Muscle of back (tissue), 13 donors: ENCODE measurements at places on chromosomes 3 and 15.

GRCh38 chr3:122782804-122783203 is 10.8 kb downstream of the HSPBAP1 start:
- DNase-seq, result no peak

- no peak for DNase-seq
Measured at GRCh38 chr3:144524531-144524930, 552.9 kb downstream of the DIPK2A start.

GRCh38 chr3:126350502-126351085 is 6.6 kb downstream of the KLF15 start:
- no peak for DNase-seq

DNA sequence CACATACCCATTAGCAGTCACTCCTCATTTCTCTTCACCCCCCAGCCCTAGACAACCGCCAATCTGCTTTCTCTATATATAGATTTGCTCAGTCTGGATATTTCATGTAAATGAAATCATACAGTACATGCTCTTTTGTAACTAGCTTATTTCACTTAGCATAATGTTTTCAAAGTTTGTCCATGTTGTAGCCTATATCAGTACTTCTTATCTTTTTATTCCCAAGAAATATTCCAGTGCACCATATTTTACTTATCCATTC is 3.1 kb downstream of the MAP3K13 start:
- no peak for DNase-seq

DNA sequence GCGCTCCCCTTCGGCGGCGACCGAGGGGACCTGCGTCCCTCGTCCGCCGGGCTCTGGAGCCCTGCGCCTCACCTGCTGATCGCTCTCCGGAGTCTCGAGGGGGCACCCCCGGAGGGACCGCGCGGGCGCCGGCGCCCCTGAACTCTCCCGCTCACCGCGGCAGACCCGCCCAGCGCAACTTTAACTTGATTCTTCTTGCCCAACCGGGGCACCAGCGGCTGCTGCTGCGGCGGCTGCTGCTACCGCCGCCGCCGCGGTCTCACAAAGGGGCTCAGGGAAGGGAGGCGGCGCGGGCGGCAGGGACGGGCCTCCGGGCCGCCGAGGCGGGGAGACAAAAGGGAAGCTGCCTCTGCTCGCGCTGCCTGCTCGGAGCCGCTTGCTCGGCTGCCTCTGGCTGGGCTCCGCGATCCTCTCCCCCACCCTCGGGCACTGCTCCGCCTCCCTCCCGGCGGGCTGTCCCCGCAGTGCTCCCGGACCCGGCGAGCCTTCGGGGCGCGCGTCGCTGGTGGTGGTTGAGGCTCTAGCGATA is at the start of gene PPM1L:
Gene PPM1L (plus strand): TSS at position 456 of the 529 bp plus-strand sequence.
- peak; percentile 53 for DNase-seq

DNA sequence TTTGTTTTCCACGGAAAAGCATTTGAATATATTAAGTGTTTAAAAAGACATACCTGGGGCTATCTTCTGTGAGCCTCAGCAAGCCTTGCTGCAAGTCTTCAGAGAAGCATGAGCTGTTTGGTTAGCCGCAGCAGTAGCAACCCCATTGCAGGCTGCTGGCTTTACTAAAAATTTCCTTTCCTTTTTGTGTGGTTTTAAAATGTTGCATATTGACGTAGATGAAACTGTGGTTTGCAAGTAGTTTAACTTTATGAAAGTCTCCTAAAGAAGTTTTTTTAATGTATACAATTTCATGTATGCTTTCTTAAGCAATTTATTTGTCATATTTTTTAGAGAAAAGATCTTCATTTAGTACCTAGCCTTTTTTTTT is at the start of gene GPR171:
Gene GPR171 (minus strand): TSS at position 166 of the 370 bp plus-strand sequence. CDS start 3,830 bp downstream, outside the sequence.
- DNase-seq, result no peak

DNA sequence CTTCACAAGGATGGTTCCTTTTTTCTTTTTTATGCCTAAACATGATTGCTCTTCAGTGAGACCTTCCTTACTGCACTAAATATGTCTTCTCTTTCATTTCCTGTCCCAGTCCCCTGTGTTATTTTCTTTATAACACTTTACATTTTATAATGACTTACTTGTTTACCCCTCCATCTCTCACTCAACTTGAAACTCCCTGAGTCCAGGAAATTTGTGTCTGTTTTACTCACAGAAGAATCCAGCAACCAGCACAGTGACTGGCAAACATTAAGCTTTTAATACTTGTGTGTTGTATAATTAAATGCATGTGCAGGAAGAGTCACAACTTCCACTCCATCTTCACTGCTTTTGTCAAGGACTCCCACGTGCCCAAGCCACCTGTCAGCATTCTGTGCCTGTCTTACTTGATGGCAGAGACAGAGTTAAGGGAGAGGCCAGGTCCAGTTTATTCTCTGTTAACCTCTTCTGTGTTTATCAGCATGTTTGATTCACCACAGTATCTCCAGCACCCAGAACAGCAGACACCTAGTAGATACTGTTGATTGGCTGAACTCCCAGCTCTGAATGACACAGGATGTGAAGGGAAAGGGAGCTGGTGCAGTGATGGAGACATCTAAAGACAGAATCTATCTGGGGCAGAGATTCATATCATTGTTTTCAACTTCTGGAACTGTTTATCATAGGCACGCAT is 42.8 kb downstream of the SSR3 start:
- no peak for DNase-seq

GRCh38 chr3:122272879-122273278 is 52.2 kb upstream of the CSTA start:
- DNase-seq, result no peak

DNA sequence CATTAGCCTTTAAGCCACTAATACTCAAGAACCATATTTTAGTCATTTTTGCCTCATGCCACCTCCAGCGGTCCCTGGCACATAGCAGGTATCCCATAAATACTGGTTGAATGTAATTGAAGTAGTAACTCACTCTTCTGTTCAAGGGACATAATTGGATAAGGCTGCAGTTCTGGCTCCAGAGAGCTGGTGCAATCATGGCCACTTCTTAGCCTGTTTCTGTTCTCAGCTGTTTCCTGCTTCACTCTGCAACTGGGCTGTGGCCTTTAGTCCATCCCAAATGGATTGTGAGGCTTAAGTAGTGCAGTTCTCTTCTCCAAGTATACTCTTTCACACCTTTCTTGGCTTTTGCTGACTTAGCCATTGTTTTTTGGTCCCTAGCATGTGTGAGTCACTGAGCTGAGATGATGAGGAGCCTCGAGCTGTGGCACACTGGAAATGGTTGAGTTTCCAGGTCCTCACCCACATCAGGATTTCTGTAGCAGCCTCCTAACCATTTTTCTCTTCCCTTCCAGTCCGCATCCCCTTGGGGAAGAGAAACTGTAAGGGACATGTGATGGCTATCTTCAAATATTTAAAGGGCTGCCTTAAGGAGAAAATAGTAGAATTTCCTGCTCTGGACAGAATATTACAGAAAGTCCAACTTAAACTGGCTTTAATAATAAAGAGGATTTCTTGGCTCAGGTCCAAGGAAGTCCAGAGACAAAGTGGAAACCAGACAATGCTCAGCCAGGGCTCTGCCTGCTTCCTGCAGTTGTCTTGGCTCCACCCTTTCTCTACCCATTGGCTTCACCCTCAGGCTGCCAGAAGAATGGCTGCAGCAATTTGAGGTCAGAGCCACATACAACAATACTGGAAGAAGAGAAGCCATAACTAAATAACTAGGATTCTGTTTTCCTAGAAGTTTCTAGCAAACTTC is 305.4 kb upstream of the ROPN1 start:
- no peak for DNase-seq

DNA sequence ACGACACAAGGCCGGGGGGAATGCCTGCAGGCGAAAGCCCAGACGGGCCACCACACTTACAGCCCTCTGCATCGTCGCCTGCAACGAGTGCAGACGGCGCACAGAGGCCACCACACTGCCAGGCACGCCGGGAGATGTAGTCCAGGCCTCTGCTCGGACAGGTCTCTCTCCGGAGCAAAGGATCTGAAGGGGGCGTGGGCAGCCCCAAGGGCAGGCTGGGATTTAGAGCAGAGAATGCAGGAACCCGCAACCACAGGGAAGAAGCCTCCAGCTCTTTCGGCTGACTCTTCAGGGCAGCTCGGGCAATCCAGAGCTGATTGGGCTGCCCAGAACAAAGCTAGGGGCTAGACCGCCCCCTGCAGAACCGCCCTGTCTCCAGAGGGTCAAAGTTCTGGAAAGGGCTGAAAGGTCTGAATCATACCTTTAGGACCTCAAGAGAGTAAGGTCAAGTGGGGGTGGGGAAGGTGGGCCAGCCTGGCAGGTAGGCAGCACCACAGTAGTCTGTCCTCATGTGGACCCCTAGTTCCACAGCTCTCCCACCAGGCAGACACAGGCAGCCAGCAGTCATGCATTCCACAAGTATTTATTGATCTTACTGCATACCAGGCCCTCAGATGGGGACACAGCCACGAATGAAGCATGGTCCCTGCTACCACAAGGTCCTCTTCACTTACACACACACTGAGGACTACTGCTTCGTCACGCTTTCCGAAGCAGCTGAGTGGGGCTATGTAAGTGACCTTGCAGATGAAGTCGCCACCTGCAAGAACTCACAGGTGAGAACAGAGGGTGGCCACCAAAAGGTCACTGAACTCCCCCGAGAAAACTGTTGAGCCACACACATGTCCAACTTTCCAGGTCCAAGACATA is at the start of gene AMT:
Gene AMT (minus strand): TSS at position 95 of the 870 bp plus-strand sequence. CDS start 23 bp downstream, at position 72.
- DNase-seq, result no peak

GRCh38 chr3:146903927-146904326 is 298.8 kb upstream of the PLSCR5 start:
- no peak for DNase-seq

GRCh38 chr3:51718547-51719409 is 11.9 kb downstream of the GRM2 start:
- no peak for DNase-seq

DNA sequence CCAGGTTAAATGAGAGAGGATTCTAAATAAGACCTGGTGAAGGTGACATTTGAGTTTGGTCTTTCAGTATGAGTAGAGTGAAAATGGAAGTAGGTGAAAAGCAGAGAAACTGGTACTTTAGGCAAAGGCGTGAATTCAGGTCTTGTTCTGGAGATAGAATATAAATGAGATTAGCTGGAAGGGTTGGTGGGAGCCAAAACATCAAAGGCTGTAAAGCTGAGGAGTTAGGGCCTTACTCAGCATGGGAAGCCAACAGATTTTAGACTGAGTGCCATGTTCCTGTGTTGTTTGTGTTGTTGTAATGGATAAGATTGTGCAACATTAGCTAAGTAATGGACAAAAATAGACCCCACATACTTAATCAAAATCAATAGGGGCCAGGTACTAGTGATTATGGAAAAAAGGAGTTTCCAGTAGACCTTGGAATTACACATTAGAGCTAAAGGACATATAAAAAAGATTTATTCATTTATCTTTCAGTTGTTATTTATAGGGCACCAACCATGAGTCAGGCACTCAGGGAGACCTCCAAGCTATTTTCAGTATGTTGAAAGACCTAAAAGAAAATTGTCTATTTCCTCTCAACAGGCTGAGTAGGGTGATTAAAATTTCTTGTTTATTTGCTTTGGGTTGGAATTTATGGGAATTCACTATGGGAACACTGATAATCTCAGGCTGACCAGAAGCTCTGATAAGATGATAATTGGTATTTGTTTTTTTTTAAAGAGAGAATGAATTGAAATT is 20.8 kb downstream of the ARL14 start:
- DNase-seq, result no peak

GRCh38 chr3:134677196-134677986 is 26.6 kb upstream of the KY start:
- DNase-seq, result no peak

- no peak for DNase-seq
Measured at GRCh38 chr3:192892981-192893700, 24.5 kb downstream of the MB21D2 start.

DNA sequence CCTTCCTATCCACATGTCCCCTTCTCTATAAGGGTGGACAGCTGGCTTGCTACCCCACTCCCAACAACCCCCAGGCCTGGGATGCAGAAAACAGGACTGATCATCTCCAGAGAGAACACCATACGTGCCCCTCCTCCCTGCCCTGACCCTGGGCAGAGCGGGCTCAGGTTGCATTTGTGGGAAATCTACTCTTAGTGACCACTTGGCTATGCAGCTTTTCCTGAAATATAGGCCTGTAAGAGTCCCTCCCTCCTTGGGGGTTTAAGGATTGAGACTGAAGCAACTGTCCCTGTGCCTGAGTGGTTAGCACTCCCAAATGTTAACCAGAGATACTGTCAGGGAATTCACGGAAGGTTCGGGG is 11.7 kb downstream of the SH2D7 start:
- no peak for DNase-seq

DNA sequence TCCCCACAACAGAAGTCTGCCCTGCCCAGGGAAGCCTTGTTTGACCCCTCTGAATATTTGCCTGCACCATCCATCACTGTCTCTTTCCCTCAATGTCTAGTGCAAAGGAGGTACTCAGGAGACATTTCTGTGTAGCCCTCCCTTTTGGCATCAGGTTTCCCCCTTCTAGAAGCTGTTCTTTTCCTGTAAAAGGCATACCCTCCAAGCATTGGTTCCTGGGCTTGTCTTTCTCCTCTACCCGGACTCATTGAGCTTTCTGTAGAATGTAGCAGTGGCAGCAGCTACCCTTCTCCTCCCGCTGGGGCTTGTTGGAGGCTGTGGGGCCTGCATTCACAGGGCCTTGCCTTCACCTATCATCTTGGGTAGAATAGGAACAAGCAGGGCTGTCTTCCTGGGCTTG is 63.5 kb downstream of the CTDSPL start:
- DNase-seq, result no peak

- no peak for DNase-seq
Measured at GRCh38 chr15:101308604-101309435, 13.8 kb upstream of the SNRPA1 start.

- DNase-seq, result no peak
Measured at GRCh38 chr15:85748176-85748575, 46.5 kb downstream of the KLHL25 start.

DNA sequence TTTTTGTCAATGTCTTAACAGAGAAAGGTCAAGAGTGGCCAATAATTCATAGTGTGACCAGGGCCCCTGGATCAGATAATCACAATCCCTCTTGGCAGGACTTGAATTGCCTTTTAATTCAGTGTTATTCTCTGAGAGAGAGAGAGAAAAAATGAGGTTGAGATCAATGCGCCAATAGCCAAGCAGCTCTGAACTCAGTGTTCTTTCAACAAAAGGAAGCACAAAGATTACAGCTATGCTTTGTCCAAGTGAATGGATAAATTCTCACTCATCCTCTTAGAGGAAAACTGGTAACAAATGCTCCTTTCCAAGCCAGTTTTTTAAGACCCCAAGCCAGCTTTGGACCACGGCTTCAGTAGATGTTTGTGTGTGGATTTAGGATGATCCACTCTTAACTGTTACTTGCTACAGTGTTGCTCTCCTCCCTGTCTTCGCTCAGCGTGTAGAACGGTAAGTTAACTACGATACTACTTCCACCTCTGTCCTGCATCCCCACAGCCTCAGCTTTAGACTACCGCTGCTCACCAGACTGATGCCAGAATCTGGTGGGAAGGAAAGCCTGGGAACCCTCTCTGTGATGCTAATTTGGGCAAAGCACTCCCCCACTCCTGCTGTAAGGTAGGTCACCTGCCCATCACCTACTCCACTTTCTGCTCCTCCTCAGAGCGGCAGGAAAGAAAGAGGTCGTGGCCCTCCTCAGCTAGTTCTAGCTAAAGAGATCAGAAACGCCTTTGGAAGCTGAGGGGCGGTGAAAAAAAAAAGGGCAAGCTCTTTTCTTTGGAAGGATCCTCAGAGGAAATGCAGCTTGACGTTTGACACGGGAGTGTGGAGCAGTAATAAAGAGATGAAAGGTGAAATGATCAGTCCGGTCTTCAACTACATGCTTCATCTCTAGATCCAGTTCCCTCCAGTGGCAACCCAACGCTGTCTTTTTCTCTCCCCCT is 46.8 kb upstream of the LPP start:
- DNase-seq, result no peak
